Effector memory CD4-positive, alpha-beta T cell (primary cell): ENCODE measurements at places on chromosomes 12 and 14.

GRCh38 chr14:103125098-103126070 is 2.1 kb downstream of the TNFAIP2 start:
- no peaks in the 10 kb centered on the region for H3K36me3 ChIP-seq
- peaks cover 17% of the 10 kb centered on the region for H3K4me1 ChIP-seq
- H3K4me3 ChIP-seq = no peak overlapping the region
- peaks cover 23% of the 10 kb centered on the region for H3K27me3 ChIP-seq

- no peak for DNase-seq
- H3K4me3 ChIP-seq = no peak overlapping the region
- no peak overlapping the region for H3K27ac ChIP-seq
- H3K4me1 ChIP-seq = peaks cover 39% of the 10 kb centered on the region
- no peaks in the 10 kb centered on the region for H3K36me3 ChIP-seq
- H3K27me3 ChIP-seq = peaks cover 43% of the 10 kb centered on the region
Observed at GRCh38 chr12:47999816-48000215, 4.5 kb downstream of the COL2A1 start.

- H3K4me3 ChIP-seq = no peak overlapping the region
- no peaks in the 10 kb centered on the region for H3K4me1 ChIP-seq
- no peaks in the 10 kb centered on the region for H3K27me3 ChIP-seq
- DNase-seq = no peak
- H3K36me3 ChIP-seq = peaks cover 24% of the 10 kb centered on the region
Observed at GRCh38 chr12:113386866-113387566, 16.7 kb downstream of the SDS start.

DNA sequence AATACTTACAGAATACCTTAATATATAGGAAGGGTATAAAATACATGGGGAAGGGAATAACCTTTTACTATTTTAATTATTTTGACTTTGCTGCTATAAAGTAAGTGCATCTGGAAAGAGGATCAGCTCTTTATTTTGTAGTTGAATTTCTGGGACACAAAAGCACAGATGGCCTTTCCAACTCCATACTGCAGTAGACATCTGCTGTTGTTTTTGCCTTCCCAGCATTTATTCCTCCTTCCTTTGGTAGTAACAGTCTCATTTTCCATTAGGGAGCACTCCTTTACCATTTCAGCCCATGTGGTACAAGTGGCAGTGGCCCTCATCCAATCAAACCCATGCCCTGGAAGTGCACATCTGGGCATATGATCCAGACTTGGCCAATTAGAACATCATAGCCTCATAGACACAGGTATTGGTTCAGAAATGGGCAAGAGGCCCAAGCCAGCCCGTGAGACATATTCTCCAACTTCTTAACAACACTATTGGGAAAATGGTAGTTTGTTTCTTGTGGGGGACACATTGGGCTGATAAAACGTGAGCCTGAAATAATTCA is 64.8 kb upstream of the YARS2 start:
- no peak for DNase-seq
- H3K36me3 ChIP-seq = no peaks in the 10 kb centered on the region
- no peaks in the 10 kb centered on the region for H3K4me1 ChIP-seq
- H3K27me3 ChIP-seq = no peaks in the 10 kb centered on the region
- H3K27ac ChIP-seq = no peak overlapping the region

DNA sequence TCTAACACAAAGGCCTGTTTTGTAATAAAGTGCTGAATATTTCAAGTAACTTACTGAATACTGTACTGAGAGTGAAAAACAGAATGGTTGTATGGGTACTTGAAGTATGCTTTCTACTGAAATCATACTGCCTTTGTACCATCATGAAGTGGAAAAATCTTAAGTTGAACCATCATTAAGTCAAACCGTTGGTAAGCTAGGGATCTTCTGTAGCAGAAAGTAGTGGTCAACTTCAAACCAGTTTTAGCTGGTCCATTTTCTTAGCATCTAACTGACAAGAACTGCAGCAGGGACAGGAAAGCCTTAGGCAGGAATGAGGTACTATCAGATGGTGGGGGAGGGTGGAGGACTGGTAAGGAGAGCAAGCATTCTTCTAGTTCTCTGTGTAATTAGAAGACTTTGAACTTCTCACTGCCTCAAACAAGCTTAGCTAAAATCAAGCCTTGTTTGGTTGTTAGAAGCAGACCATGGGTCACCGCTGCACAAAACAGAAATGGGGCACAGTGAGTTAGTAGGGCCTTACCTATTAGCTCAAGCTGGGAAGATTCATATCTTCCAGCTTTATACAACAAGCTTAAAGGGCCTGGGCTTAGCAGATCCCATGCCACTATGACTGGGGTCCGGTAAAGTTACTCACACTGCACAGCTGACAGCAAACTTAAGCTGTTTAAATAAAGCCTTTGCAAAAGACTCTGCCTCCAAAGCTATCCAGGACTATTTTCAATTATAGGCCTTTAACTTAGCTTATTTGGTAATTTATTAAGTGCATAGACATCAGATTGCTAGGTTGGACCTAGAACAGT is 73.8 kb downstream of the ACADS start:
- H3K36me3 ChIP-seq = peaks cover 10% of the 10 kb centered on the region
- no peak for DNase-seq
- no peaks in the 10 kb centered on the region for H3K27me3 ChIP-seq
- no peak overlapping the region for H3K27ac ChIP-seq
- no peak overlapping the region for H3K4me3 ChIP-seq

DNA sequence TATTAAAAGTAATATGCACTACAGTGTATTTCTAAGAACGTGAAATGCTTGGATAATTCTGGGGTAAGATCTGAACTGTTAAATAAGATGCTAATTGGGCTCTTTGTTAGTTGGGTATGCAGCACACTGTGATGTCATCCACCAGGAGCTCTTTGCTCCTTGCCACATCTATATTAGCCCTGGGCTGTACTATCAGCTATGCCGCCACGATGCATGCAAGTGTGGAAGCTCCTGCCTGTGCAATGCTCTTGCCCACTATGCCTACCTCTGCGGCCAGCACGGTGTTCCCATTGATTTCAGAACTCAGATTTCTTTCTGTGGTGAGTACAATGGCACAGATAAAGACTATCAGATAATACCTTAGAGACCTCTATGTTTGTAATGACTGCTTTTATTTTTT is 165.6 kb downstream of the OTOGL start:
- H3K4me1 ChIP-seq = no peaks in the 10 kb centered on the region
- no peak for DNase-seq
- no peak overlapping the region for H3K27ac ChIP-seq
- H3K36me3 ChIP-seq = no peaks in the 10 kb centered on the region

DNA sequence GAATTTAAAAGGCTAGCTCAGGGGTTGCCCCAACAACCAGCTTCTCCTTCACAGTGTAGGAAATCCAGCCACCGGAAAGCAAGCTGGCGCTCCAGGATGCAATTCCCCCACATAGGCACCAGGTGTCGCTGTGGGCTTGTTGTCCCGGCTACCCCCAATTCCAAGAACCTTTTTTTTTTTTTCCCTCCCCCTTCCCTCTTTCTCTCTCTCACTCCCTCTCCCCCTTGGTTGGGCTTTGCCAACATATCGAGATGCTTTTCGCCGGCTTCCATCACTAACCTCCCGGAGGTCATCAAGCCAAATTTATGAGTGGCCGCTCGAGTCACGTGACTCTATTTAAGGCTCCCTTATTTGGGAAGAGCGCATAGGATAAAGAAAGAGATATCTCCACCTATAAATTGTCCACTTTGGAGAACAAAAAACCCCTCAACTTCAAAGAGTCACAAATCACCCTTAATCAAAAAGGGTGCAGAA is at the start of gene HOXC5:
Gene HOXC5 (plus strand): TSS at position 424 of the 474 bp plus-strand sequence. CDS start 73 bp downstream, outside the sequence.
- no peak within 1 kb of the TSS for H3K4me3 ChIP-seq
- peak; percentile 26 for DNase-seq
- H3K36me3 ChIP-seq = no peaks in the 10 kb centered on the region
- peaks cover 20% of the 10 kb centered on the region for H3K4me1 ChIP-seq
- peaks cover 81% of the 10 kb centered on the region for H3K27me3 ChIP-seq
- H3K27ac ChIP-seq = no peak within 1 kb of the TSS

DNA sequence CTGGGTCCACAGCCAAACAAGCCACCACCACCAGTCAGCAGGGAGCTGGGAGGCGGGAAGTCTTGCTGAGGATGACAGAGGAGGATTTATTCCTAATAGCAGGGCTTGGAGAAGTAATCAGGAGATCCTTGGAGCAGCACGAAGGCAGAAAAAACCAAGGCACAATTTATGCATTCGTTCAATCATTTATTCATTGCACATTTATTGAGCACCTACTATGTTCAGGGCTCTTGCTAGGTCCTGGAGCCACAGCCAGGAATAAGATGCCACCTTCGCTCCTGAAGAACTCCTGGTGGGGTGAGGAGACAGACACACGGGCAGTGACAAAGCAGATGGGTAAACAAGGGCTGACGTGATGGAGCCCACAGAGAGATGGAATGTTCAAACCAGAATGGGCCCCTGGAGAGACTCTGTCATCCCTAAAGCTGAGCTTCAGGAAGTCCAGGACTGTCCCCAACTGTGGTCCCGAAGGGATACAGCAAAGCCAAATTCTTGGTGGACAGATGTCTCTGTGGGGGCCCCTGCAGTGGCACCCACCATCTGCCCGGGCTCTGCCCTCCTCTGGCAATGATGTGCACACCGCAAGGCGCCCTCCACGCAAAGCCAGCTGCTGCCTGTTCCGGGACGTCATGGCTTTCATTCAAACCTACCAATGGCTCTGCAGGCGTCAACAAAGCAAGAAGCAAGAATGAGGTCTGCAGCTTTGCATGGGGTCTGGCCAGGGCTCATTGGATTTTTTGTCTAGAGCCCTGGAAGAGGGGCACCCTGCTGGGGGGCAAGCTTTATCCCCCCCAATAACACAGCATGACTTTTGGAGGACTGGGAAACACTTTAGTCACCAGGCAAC is 3.0 kb upstream of the TESC start:
- H3K27ac ChIP-seq = no peak overlapping the region
- H3K27me3 ChIP-seq = no peaks in the 10 kb centered on the region
- no peaks in the 10 kb centered on the region for H3K36me3 ChIP-seq
- no peak for DNase-seq

- H3K36me3 ChIP-seq = no peaks in the 10 kb centered on the region
Observed at GRCh38 chr14:23113431-23114119, 5.5 kb downstream of the CEBPE start.

GRCh38 chr12:80400571-80400991 is 43.5 kb upstream of the PTPRQ start:
- no peaks in the 10 kb centered on the region for H3K4me1 ChIP-seq
- no peaks in the 10 kb centered on the region for H3K27me3 ChIP-seq
- no peak overlapping the region for H3K27ac ChIP-seq
- DNase-seq = no peak
- no peak overlapping the region for H3K4me3 ChIP-seq

GRCh38 chr14:79668951-79669350 is 542.4 kb downstream of the DIO2 start:
- no peak for DNase-seq
- H3K36me3 ChIP-seq = no peaks in the 10 kb centered on the region
- no peak overlapping the region for H3K4me3 ChIP-seq
- no peak overlapping the region for H3K27ac ChIP-seq

GRCh38 chr12:46778415-46778814 is 47.4 kb downstream of the SLC38A4 start:
- H3K4me1 ChIP-seq = no peaks in the 10 kb centered on the region
- H3K36me3 ChIP-seq = no peaks in the 10 kb centered on the region
- no peaks in the 10 kb centered on the region for H3K27me3 ChIP-seq
- no peak overlapping the region for H3K27ac ChIP-seq

GRCh38 chr14:90853116-90853515 is 36.9 kb upstream of the TTC7B start:
- no peak overlapping the region for H3K4me3 ChIP-seq
- H3K36me3 ChIP-seq = no peaks in the 10 kb centered on the region
- no peaks in the 10 kb centered on the region for H3K4me1 ChIP-seq
- no peak overlapping the region for H3K27ac ChIP-seq
- DNase-seq = no peak

GRCh38 chr12:12696562-12697383 is 790 bp upstream of the GPR19 start:
- no peaks in the 10 kb centered on the region for H3K27me3 ChIP-seq
- peaks cover 5% of the 10 kb centered on the region for H3K4me1 ChIP-seq
- no peaks in the 10 kb centered on the region for H3K36me3 ChIP-seq
- peak overlapping the region; percentile 93 for H3K27ac ChIP-seq
- H3K4me3 ChIP-seq = peak overlapping the region; percentile 52

- H3K4me1 ChIP-seq = peaks cover 6% of the 10 kb centered on the region
- H3K4me3 ChIP-seq = peak within 1 kb of the TSS; percentile 93
- no peaks in the 10 kb centered on the region for H3K27me3 ChIP-seq
- H3K36me3 ChIP-seq = no peaks in the 10 kb centered on the region
Observed at GRCh38 chr12:95942524-95943329, at the start of gene CCDC38. Gene CCDC38, minus strand, starts transcription at chr12:95942614. Its CDS starts 6,105 bp downstream, at chr12:95936509.

DNA sequence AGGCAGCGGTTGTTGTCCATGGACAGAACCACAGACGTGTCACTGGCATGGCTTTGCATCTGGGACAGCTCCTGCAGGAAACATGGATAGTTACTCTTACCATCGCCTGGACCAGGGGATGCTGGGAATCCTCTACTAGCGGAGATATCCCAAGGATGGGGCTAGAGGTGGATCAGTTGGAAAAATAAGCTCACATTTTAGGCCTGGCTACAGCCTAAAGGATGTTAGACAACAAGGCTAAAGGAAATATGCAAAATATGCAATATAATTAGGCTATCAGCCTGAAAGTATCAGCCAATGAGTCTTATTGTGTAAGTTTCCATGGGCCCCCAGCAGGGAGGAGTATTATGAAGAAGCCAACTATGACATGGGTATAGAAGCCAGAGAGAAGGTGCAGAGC is 5.0 kb downstream of the KRT76 start:
- no peaks in the 10 kb centered on the region for H3K36me3 ChIP-seq
- H3K4me3 ChIP-seq = no peak overlapping the region
- H3K27ac ChIP-seq = no peak overlapping the region

DNA sequence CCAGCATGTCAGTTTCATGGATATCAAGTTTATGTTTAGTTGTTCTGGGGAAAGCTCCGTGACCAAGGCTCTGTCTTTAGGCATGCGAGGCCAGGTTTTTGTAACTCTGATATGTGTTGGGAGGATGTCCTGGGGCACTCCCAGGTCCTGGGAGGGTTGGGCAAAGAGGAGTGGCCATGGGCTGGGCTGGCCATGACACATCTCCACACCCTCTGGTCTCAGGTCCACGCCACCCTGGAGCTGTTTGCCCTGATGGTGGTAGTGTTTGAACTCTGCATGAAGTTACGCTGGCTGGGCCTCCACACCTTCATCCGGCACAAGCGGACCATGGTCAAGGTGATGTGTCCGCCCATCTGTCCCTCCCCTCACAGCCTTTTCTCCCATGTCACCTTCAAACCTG is 46.4 kb downstream of the TPCN1 start:
- H3K4me3 ChIP-seq = no peak overlapping the region
- H3K4me1 ChIP-seq = peaks cover 2% of the 10 kb centered on the region
- DNase-seq = no peak

DNA sequence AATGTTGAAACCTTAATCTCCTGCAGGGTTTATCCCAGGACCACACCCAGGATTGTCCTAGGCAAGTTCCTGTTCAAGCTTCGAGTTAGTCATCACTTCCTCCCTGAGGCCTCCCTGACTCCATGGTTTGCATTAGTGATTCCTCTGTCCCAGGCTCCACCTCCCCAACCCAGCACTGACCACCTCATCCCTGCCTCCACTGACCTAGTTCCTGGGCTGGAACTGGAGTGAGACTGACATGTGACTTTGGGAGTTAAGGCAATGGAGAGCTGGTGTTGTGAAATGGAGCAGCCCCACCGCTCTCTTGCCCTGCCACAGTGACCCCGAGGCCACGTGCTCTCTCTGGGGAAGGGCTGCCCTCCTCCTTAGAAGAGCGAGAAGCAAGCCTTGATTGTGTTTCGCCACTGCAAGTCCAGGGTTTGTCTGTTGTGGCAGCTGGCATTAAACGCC is 15.8 kb upstream of the DTX1 start:
- H3K4me1 ChIP-seq = no peaks in the 10 kb centered on the region
- H3K4me3 ChIP-seq = no peak overlapping the region
- DNase-seq = no peak
- no peaks in the 10 kb centered on the region for H3K27me3 ChIP-seq

- H3K4me3 ChIP-seq = no peak overlapping the region
- H3K27me3 ChIP-seq = no peaks in the 10 kb centered on the region
- no peaks in the 10 kb centered on the region for H3K4me1 ChIP-seq
- H3K27ac ChIP-seq = no peak overlapping the region
- no peak for DNase-seq
Observed at GRCh38 chr14:89315493-89316470, 101.3 kb downstream of the FOXN3 start.
